H1 (cell line): ENCODE measurements at places on chromosomes 4 and X.

GRCh38 chrX:115491766-115492165 lies 69.2 kb upstream of the PLS3 start:
- DNase-seq = no peak

GRCh38 chr4:95289028-95289634 lies 259.6 kb downstream of the UNC5C start:
- DNase-seq = no peak

DNA sequence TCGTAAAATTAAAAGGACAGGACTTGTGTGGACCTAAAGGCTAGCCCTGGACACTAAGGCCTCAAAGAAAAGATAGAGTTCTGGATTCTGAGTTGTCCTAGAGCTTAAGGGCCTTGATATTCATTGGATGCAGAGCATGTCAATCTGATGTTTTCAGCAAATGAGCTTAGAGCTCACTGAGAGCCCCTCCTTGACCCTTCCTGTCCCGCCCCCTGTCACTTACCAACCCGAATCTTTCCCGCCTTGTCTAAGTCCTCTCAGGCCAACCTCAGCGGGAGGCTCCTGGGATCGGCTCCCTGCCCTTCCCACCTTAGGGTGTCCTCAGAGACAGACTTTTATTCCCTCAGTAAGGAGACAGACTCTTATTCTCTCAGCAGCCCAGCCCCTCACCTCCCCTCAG lies at the start of gene CT47C1:
TSS of gene CT47C1 (plus strand) at position 250 of the 400 bp plus-strand sequence. CDS start 233 bp downstream, outside the sequence.
- DNase-seq = no peak

DNA sequence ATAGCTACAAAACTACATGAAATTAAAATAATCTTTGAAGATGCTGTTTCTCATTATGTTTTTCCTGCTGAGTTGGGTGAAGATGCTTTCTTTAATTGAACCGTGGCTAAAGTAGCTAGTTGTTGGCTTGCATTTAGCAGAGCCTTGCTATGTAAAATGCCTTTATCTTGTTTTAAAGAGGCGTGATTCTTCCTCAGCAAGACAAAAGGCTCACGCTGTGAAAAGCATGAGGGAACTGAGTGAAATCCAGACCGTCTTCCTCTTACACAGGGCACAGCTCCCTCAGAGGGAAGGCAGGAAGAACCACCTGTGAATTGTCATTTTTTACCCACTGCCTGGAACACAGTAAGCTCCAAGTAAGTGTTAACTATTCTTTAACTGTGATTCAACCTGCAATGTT lies 39.0 kb upstream of the ZNF518B start:
- no peak for DNase-seq

DNA sequence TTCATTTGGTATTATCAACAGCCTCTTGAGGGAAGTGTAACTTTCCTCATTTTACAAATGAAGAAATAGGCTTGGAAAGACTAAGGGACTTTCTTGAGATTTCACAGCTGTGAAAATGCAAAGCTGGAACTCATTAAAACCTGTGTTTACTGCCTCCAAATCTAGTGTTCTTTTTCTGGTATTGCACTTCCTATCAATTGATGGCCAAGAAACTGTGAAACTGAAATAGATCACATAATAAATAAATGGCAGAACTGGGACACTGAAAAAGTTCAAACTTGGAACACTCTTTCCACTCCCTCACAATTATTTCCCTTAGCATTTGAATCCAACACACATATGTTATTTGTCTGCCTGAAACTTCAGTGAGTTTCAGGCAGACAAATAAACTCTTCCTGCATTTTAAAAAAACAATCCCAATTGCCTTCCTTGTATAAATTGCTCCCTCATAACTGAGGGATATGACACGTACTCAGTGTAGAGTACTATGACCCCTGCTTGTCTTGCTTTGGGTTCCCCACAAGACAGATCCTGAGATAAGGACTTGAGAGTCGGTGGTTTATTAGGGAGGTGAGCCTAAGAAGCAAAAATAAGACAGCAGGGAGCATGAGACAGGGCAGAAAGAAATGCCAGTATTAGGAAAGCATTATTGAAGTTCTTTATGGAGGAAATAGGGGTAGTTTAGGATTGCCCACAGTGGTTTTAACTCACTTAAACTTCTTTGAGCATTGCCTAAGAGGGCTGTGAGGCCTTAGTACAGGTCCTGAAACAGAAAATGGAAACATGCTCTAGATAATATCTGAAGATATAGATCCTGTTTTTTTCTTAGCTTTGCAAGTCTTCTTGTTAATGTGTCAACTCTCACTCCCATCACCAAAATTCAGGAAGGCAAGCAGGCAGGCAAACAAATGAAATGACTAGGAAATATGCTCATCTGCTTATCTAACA lies 33.9 kb downstream of the RTL3 start:
- no peak for DNase-seq

DNA sequence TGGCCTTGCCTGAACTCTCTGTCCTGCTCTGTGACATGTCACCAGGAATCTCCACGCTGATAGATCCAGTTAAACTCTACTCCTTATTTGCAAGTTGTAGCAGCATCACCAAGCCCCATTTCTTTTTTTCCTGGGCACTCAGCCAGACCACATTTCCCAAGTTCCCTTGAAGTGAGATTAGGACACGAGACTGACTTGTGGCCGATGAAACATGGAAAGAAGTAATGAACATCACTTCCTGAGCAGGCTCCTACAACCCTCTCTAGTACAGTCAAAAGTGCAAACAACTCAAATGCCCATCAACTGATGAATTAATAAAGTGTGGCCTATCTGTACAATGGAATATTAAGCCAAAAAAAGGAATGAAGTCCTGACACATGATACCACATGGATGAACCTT lies 74.6 kb downstream of the MAP3K15 start:
- DNase-seq = no peak

DNA sequence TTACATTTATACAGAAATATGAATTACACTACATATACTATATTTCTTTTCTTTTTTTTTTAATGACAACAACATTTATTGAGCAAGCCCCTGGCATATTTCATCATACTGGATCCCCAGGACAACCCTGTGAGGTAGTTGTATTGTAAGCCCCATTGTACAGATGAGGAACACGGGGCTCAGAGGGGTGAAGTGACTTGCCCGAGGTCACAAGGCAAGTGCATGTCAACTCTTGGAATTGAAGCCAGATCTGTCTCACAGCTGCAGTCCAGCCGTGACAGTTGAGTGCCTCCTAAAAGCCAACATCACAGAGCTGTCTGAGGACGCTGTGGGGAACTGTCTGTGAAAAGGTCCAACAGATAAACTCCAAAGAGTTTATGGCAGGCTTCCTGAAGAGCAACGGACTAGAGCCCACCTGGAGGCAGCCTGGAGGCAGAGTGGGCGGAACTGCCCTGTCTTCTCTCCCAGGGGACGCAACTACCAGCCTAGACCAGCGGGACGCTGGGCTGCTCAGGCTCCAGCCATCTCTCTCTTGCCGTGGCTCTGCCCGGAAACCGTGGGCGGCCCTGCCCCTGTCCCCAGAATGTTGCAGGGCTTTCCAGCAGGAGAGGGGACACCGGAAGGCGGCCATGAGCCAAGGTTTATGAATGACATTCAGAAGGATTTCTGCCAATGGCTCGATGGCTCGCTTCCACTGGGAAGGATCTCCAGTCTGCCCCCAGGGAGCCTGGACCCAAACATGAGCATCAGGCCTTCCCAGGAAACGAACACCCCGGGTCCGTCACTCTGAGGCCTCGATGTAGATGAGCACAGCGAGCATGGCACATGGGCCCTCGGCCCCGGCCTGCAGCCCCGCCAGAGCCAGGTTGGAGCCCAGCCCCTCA lies 50.1 kb downstream of the CFAP299 start:
- DNase-seq = no peak

DNA sequence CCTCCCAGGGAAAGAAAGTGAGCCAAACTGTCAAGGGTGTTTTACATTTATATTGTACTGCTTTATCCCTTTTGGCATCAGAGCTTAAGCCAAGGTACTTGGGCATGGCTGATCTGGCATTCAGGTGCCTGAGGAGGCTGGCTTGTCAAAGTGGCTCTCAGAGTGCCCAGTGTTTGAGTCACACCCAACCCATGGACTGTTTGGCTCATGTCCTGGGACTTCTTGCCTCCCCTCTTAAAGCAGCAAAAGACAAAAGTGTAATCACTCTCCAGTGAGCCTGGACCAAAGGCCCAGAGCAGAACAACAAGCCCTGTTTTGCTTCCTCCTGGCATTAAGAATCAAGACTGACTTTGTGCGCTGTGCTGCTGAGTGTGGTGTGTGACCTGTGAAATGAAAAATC lies 311.7 kb upstream of the TAPT1 start:
- DNase-seq = no peak

DNA sequence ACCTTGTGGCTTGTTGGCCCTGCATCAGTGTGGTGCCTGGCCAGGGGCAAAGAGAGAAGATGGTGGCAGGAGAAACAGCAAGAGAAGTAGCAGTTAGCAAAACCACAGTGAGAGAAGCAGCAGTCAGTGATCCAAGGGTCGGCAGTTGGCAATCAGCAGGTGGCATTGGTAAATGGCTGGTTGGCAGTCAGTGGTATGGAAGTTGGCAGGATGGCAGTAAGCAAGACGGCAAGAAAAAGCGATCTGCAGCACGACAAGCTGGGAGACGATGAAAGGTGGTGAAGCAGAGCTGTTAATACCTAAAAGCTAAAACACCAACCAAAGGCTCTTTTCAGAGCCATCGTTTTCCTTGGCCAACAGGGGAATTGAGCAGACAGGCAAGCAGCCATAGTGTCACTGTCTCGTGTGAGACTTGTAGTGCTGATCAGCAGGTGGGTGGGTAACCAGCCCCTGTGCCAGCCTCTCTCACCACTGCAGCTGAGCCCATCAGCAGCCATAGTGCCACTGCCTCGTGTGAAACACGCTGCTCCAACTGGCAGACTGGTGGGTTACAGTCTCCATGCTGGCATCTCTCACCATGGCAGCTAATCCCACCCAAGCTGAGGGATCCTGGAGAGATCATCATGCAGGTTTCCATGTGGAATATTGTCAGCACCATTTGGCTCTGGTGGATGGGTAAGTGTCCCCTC lies 2078.4 kb downstream of the PCDH7 start:
- DNase-seq = no peak

- no peak for DNase-seq
Measured at GRCh38 chrX:8868906-8869305, 67.7 kb upstream of the FAM9A start.

GRCh38 chr4:110062166-110062565 lies 136.2 kb downstream of the ELOVL6 start:
- no peak for DNase-seq

- DNase-seq = no peak
Measured at GRCh38 chr4:164716901-164717300, 37.0 kb upstream of the SMIM31 start.
